EL (cell line): ENCODE measurements at places on chromosomes 12 and 14.

GRCh38 chr12:44258246-44258645 is 422.4 kb downstream of the TMEM117 start:
- no peak for DNase-seq

DNA sequence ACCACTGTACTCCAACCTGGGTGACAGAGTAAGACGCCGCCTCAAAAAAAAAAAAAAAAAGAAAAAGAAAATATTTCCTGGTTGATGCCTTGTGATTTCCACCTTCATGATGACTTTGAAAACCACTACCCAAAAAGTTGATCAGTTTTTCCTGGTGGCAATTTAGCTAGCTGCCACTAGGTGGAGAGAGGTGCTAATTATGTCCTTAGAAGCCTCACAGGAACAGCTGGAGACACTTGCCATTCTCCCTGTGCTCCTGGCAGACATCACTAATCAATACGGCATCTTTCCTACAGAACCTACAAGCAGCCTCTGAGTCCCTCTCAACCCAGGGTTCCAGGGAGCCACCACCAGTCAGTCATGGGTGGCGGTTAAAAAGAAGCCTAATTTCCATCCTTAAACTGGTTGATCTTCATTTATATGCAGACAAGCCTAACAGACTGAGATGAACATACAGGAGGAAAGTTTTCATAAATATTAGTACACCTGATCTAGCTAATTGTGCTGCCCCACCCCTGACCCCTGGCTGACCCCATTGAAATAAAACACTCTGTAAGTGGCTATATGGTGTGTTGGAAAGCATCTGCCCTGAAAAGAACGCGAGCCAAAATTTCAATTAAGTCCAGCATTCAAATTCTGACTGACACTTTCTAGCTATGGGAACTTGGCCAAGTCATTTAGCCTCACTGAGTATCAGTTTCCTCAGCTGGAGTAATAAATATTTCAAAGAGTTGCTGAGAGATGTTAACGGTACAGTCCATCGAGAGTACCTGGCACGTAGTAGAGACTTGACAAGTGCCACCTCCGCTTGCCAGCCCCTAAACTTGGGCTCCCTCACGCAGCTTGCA is 6.2 kb upstream of the OAS1 start:
- DNase-seq: peak; percentile 55

- peak; percentile 85 for DNase-seq
These were observed 21.9 kb upstream of the IFT81 start for GRCh38 chr12:110102255-110102654.

DNA sequence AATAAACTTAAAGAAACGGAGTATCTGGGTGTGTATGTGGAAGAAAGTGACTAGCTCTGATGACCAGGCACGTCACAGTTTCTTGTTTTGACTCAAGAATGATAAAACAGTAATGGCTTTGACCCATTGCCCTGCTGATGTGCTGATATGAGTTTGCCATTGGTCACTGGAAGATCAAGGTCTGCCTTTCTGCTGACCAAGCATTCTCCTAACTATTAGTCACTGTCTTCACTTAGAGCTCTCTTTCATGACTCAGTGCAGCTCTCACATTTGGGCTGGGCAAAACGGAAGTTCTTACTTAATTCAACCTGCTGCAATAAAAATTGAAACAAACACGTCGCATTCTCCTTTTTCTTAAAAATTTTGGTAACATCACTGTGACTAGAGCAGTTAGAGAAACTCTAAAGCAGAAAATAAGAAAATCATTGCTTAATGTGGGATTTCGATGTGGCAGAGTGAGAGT is 366.7 kb downstream of the BTG1 start:
- peak; percentile 92 for DNase-seq

- DNase-seq: no peak
These were observed 74.6 kb downstream of the GXYLT1 start for GRCh38 chr12:42070036-42070435.

- DNase-seq: peak; percentile 82
These were observed 218.0 kb downstream of the ZFP36L1 start for GRCh38 chr14:68574906-68575305.

DNA sequence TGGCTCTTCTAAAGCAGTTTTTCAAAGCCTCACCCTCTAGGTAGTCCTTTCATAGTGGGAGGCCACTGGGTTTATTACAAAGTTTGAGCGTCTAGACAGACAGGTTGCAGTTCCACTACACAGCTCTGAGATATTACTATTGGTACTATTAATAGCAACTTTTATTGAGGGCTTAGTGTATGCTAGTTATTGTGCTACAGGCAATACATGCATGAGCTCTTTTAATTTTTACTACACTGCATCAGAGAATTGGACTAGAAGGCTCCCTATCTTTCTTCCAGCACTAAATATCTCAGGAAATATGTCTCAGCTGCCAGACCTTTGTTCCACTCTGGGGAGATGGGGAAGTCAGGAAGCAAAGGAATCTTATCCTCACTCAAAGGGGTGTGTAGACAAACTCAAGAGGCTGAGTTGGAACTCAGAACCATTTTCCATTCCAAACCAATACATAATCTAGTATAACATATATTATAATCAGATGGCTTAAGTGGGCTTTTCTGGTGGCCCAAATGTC is 161.8 kb upstream of the SLC38A2 start:
- DNase-seq: no peak

DNA sequence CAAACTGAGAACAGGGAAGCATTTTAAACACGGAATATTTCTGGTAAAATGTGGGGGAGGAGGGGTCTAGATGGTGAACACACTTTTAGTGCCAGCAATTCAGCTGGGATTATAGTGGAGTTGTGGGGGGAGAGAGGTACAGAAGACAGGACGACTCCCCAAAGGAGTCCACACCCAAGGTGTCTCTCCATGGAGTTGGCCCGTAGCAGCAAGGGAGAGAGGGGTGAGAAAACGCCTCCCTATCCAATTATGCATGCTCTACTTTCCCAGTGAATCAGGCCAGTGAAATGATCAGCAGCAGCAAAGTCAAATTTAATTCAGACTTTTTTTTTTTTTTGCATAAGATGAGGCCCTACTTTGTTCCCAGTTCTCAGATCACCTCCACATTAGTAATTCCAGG is 38.6 kb downstream of the BTG1 start:
- DNase-seq: no peak
